ENCODE measurements at places on chromosomes 13 and 19.

DNA sequence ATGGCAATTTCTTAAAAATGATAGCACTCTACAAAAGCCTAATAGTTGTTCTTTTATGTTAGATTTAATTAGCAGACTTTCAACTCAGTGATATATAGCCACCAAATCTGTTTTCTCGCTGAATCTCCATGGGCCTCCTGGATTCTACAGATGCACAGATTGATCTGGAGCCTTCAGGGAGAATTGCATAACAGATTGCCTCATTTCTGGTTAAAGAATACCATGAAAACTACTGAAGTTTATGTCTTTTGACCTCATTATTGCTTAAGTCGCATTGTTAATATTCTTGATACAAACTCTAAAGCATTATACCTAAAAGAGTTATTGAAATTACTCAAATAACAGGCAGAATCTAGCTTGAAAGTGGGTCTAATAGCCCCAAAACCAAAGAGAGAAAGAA lies 53.7 kb upstream of the PRR20A start:
- no peak for DNase-seq

GRCh38 chr19:33620611-33621010 lies 1.1 kb upstream of the CHST8 start:
- DNase-seq: no peak

GRCh38 chr13:110929104-110929777 lies 14.4 kb upstream of the ANKRD10 start:
- DNase-seq: no peak

GRCh38 chr13:37068962-37069361 lies 9.5 kb upstream of the SUPT20H start:
- DNase-seq: no peak

GRCh38 chr19:49887037-49887664 lies 9.5 kb downstream of the IL4I1 start:
- no peak for DNase-seq

Measured in NCI-H187 treated with DMSO at 0.1 percent for 48 hours (cell line).